Activated naive CD4-positive, alpha-beta T cell treated with anti-CD3 and anti-CD28 coated beads, Interleukin-2, amount 10 ng/mL, durations not matched to agents 5 hours and 36 hours (primary cell): ENCODE measurements at places on chromosomes 5 and 9. TPM values are rescaled to one million over a fixed set of nuclear protein-coding genes. Genes with fewer than 3 reads are reported as not detected.

Gene TTC16
- total RNA-seq, result 2.9 TPM

Gene UBAP2
- total RNA-seq, result 41.9 TPM

Gene RNF180
- not detected for total RNA-seq

Gene CDX1
- total RNA-seq, result not detected

Gene TNFSF15
- total RNA-seq, result 2.1 TPM

Gene ZNF883
- 0.60 TPM for total RNA-seq

Gene PDE6A
- not detected for total RNA-seq

Gene NRG2
- not detected for total RNA-seq

Gene CNTNAP3
- not detected for total RNA-seq

Gene FSTL4
- total RNA-seq, result not detected

Gene RBM27
- total RNA-seq, result 21.1 TPM
